ENCODE measurements at places on chromosomes 7 and 10. TPM values are rescaled to one million over a fixed set of nuclear protein-coding genes. Genes with fewer than 3 reads are reported as not detected.

Gene TDRD1
- total RNA-seq = 7.7 TPM

Gene ZNF212
- 4.0 TPM for total RNA-seq

Gene ASZ1
- total RNA-seq = not detected

Gene UBE2H
- total RNA-seq = 140 TPM

Gene METTL27
- total RNA-seq = 1.1 TPM

Gene SH2B2
- total RNA-seq = 0.70 TPM

Gene AKR1C3
- total RNA-seq = 308 TPM

Gene GDF2
- not detected for total RNA-seq

Gene DDC
- not detected for total RNA-seq

Gene CNPY1
- not detected for total RNA-seq

Gene GALNT17
- 0.35 TPM for total RNA-seq

Gene SPDYE11
- total RNA-seq = not detected

Gene NPTX2
- total RNA-seq = 6.0 TPM

Gene CPA2
- total RNA-seq = not detected

Gene CALCR
- total RNA-seq = not detected

Gene SPDYE6
- not detected for total RNA-seq

Gene GLCCI1
- total RNA-seq = 2.1 TPM

Gene PODXL
- 2.6 TPM for total RNA-seq

Gene PON1
- total RNA-seq = not detected

Gene WNT8B
- total RNA-seq = not detected

Gene OR9A2
- total RNA-seq = 0.12 TPM

Gene PARD3
- 41.4 TPM for total RNA-seq

Gene ITIH5
- total RNA-seq = 0.08 TPM

Gene CLDN4
- total RNA-seq = 0.23 TPM

Gene SRGN
- 41.5 TPM for total RNA-seq

Gene FBXW4
- 36.6 TPM for total RNA-seq

Gene ZNF425
- total RNA-seq = 4.2 TPM

Gene PHYHIPL
- not detected for total RNA-seq

Gene PTER
- total RNA-seq = 12.1 TPM

Gene CHN2
- total RNA-seq = 2.2 TPM

Gene SLC25A28
- 32.6 TPM for total RNA-seq

Gene FKBP6
- total RNA-seq = not detected

Gene BMPER
- total RNA-seq = 56.5 TPM

Gene AKR1C4
- total RNA-seq = not detected

Gene VWA2
- 0.08 TPM for total RNA-seq

Gene CPXM2
- total RNA-seq = 19.4 TPM

Gene NME8
- not detected for total RNA-seq

Gene STMP1
- total RNA-seq = 12.0 TPM

Measured in smooth muscle cell of the coronary artery (primary cell).